Dermis microvascular lymphatic vessel endothelial cell (primary cell): ENCODE measurements at places on chromosomes 16 and 17.
A peak's percentile ranks its signal among the peaks of the same experiment; 100 is the strongest.

DNA sequence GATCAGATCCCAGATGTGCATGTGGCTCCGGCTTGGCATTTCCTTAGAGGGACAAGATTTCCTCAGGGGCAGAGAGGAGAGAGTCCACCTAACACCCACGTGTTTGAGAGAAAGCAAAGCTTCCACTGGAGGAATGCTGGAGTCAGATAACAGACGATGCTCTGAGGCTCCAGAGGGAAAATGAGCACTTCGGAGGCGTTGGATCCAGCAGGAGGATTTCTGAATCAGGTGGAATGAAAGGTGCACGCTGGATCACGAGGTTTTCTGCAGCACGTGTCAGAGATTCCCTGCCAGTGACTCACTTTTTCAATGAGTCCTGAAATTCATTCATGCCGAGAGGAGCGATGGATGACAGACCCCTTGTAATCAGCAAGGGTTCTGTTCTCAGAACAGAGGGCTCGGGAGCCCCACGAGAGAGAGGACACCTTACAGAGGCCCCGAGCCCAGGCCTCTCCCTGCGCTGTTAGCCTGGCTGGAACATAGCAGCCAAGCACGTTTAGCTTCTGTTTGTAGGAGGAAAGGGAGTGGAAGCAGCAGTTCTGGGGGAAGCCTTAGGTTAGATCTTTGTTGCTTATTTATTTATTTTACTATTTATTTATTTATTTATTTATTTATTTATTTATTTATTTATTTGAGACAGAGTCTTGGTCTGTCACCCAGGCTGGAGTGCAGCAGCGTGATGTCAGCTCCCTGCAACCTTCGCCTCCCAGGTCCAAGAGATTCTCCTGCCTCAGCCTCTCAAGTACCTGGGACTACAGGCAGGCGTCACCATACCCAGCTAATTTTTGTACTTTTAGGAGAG is 49.3 kb upstream of the JPH3 start:
- no peak for DNase-seq

DNA sequence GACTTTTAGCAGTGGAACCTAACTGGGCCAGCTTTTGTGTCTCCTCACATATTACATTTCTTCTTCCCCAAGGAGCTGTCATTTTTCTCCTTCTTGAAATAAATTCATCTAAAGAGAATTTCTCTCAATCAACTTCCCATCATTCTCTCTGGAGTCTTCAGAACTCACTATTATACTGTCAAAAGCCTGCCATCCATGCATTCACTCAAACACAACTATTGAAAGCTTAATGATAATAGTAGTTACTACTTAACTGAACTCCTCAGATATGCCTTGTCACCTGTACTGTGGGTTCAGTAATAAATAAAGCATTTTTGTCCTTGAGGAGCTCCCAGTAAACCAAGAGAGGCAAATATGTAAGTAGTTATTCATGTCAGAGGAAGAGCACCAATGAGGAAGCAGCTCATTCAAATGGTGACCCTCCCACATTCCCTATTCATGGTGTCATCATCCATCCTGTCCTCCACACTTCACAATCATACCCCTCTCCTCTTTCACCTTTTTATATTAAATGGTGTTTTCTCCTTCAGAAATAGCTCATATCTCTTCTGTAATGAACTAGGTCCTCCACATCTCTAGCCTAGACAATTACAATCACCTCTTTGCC is 162.6 kb downstream of the CA10 start:
- DNase-seq = no peak

DNA sequence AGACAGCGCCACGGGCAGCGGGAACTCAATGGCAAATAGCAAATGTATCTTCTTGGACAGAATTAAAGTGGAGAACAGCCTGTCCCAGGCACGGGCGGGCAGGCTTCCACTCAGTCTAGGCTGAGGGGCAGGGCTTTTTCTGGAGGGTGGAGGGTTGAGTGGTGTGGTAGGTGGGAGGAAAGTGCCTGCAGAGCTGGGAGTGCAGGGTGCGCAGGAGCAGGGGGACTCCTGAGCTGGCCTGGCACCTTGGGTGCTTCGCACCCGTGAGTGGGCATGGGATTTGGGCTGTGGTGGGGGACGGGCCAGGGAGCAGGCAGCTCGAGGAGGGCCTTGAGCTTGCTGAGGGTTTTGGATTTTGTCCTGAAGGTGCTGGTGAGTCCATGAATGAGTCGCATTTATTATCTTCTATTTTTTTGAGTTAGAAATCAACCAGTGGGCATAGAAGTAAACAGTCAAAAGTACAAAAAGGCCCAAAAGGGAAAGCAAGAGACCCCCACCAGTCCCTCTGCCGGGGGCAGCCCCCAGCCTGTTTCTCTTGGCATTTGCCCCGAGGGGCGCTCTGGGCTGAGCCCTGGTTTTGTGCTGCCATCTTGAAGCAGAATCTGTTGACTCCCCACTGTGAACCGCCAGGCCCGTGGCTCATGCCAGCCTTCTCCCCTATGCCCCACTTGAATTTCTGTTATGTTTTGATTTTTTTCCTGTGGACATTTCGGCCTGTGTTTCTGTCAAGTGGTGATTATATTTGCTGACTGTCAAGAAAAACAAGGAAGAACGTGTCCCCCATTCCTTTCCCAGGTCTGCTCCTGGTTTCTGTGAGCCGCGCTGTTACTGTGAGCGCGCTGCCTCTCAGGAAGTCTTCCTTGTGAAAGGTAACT is 8.2 kb downstream of the ADORA2B start:
- no peak for DNase-seq

- no peak for DNase-seq
Observed at GRCh38 chr17:81955058-81955681, 5.8 kb downstream of the NOTUM start.

DNA sequence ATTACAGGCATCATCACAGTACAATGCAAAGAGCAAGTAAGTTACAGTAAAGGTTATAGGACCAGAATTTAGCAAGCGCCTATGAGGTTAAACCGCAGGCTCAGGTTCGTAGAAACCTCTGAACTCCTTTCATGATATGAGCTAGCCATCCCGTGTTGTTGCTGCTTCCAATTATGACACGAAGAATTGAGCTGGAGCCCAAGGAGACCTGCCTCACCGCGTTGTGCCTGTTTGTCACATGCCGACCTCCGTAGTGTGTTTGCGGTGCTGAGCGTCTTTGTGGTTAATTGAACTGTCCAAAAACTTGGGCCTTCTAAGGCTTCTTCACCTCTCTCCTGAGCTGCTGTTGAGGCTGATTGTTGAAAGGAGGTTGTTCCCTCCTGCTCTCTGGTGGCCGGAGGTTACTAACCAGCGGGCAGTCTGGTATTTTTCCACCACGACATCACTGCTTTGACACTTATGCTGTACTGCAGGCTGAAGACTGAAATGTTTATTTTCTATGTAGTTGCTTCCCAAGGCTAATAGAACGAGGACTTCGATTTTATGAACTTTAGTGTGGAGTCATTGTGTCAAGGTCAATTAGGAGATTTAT is 67.5 kb downstream of the SEC14L1 start:
- DNase-seq = peak; percentile 79

DNA sequence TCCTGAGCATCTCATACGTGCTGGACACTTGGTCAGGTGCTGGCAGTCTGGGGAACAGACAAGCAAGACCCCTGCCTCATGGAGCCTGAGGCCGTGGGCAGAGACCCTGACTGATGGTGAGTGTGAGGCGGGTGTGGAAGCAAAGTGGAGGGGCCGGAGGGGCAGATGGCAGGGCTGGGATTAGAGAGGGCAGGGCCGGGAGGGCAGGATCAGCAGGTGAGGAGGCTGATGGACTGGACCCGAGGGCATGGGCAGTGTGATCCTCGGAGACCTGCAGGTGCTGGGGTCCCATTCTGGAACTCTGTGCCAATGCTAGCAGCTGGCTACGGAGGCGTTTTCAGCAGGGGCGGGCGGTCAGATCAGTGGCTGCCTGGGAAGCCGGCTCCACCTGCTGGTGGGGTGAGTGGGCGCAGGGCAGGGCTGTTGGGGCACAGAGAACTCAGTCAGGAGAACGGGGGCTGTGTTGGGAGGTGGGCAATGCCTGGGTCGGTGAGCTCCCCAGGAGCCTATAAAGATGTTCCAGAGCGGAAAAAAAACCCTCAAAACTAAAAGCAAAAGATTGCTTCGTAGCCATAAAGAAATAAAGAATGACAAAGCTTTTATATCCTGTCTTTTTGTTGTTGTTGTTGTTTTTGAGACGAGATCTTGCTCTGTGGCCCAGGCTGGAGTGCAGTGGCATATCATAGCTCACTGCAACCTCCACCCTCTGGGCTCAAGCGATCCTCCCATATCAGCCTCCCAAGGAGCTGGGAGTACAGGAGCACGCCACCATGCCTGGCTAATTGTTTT is 8.9 kb upstream of the C16orf74 start:
- peak; percentile 21 for DNase-seq

DNA sequence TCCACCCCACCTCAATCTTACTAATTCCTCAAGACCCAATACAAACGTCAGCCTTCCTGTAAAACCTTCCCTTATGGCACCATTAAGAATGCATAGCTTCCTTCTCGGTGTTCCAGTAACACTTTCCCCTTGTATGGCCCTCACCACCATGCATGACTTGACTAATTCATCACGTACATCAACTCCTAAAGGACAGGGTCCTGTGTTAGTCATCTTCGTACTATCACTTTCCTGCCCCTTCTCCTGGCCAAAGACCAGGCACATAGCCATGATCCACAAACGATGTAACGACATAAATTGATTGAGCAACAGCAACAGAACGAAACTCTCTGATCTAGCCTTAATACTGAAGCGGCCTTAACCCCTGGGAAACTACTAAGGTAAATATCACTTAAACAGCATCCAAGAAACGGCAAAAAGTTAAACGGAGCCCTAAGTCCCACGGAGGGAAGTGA is 612 bp downstream of the PSMD12 start:
- DNase-seq = peak; percentile 77

DNA sequence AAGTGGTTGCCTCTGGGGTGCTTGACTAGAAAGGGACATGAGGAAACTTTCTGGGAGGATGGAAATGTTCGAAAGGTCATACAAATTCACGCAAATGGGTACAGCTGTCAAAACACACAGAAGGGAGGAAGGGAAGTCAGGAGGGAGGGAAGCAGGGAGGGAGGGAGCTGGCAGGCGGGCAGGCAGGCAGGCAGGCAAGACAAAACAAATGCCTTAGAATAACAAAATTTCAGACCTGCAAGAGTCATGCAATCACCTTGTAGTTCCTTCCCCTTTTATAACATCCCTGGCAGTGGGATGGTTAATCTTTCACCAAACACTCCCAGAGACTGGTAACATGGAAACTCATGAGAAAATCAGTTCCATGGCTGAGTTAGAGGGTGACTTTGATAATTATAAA is 189.2 kb downstream of the STX8 start:
- DNase-seq = peak; percentile 80

GRCh38 chr17:68662479-68662878 is 61.3 kb upstream of the FAM20A start:
- no peak for DNase-seq

- DNase-seq = no peak
Observed at GRCh38 chr17:57915544-57915943, 39.7 kb downstream of the CUEDC1 start.

DNA sequence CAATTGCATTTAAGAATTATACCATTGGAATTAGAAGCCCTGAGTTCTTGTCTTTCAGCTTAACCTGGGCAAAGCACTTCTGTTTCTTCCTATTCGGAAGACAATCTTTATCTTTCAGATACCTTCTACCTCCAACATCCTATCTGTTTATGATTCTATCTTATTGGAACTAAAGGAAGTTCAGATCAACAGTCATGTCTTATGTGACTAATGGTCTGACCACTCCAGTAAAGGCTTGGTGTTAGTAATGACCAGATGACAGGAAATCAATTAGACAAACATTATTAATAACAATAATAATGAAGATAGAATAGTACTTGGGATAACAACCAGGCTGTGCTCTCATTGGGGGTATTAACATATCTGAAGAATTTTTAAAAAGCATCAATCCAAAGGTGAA is 11.3 kb downstream of the HS3ST3A1 start:
- DNase-seq = no peak

DNA sequence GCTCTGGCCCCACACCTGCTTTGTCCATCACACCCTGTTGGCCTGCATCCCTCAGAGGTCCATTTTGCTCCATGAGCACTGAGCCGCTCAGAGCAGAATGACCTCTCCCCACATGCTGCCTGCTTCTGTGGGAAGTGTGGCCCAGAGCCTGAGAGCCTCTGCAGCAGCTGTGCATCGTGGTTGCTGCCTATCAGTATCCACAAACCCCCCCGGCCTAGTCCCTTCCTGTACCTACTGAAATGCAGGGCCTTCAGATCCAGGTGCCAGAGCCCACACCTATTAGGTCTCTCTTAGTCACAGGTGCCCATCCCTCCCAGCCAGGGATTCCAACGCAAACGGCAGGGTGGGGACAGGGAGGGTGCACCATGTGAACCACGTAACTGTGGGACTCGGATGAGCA is 16.6 kb upstream of the TRPV3 start:
- DNase-seq = no peak

DNA sequence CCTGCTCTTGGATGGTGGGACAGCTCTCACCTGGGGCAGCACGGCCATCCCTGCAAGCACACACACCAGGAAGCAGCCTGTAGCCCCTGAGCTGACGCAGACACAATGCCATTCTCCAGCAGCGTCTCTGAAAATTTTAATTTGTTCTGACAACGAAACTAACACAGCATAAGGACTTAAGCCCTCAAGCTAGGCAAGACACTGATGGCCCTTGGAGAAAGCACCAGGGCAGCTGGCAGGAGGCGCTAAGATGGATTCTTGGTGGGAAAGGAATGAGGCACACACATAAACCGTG is 2.7 kb upstream of the LIMD2 start:
- DNase-seq = no peak

DNA sequence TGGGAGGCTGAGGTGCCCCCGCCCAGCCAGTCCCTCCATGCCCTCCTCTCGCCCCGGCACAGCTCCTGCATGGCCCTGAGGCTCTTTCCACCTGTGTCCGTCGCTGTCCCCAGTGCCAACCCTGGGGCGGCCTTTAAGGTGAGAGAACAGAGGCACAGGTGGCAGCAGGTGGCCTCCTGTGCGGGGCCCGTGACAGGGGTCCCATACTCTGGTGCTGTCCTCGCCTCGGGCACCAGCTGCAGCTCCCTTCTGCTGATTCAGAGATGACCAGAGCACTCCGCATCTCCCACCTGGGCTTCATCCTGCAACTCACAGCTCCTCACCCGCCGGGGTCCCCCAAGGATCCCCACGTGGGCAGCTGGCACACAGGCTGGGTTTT is 8.0 kb downstream of the PRSS27 start:
- no peak for DNase-seq

GRCh38 chr16:24541233-24541933 is 2.0 kb downstream of the RBBP6 start:
- DNase-seq = no peak

DNA sequence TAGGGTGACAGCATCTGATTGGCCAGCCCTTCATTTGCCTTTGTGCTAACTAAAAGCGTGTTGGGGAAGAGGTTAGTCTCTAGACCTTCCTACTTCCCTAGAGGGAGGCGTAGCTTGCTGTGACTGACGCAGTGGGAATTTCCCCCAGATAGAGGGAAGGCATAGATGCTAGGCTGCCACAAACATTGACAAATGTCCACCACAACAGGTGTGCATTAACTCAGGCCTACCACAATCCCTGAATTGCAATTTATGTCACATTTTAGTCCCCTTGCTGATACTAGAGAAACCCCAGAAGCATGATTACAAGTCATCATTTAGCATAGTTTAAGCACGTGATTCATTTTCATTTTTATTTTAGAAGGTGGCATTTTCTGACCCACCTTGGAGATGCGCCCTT is 76.3 kb upstream of the WSB1 start:
- DNase-seq = no peak
